ENCODE measurements at places on chromosomes 2 and 18.

DNA sequence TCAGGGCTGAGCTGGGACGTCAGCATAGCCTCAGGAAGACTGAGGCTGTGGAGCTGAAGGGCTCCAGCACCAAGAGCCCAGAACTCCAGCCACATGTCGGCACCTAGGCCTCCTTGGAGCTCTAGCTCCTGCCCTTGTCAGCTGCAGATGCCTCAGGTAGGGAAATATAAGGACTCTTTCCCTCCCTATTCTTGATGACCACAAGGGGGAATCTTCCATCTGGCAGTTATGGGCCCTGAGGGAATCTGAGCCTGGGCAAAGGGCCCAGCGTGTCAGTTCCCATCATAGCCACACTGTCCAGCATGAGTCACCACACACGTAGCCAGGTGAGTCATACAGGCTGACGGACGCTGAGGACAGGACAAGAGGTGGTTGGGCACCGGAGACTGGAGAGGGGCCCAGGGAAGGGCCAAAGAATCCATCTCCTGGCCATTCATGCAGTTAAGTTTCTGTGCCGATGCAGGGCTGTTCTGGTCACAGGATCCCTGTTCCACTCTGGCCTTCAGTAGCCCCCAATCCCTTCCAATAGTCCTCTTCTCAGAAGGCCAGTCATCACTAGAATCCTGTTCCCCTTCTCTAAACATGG lies 1.8 kb downstream of the MPV17 start:
- peak; percentile 99 for DNase-seq

DNA sequence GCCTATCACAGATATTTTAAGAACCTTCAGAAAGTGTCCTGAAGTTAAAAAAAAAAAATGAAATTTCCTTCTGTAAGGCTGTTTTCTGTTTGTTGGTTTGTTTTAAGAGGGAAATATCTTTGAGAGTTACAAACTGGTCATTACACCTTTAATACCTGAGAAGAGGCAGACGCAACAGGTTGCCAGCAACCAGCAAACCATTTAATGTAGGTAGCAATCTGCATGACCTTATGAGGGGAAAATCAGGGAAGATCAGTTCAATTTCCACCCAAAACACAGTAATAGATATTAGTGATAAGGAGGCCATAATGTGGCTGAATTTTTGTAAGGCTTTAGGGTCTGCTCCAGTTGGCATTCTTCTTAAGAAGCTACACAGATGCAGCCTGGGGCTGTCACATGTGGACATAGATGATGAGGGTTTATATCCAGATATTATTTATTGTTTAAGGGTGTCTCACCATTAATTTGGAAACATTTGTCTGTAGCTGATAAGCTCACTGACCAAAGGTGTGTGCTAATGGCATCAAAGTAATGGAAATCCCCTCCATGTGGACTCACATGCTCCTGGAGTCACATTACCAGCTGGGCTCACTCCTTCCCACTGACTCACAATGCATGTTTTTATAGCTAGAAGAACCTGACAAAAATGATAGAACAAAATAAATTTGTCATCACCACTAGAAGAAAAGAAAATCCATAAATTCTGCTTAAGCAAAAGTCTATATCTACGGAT lies 83.5 kb upstream of the DTNA start:
- DNase-seq = no peak

DNA sequence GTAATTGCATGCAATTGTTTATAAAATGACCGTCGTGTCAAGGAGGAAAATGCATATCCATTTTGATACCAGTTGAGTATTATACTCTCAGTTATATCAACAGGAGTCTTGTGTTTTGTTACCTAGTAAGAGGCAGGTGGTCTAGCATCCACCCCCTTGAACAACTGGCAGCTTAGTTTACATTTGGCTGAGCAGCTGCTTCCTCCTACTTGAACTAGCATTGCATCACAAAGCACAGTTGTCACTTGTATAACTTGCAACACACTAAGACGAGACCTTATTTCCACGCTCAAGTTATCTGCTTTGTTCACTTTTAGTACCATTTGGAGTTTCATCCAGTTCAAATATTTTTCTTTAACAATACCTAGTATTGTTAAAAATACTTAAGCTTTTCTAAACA lies 75.4 kb upstream of the UBE2E3 start:
- DNase-seq = no peak

DNA sequence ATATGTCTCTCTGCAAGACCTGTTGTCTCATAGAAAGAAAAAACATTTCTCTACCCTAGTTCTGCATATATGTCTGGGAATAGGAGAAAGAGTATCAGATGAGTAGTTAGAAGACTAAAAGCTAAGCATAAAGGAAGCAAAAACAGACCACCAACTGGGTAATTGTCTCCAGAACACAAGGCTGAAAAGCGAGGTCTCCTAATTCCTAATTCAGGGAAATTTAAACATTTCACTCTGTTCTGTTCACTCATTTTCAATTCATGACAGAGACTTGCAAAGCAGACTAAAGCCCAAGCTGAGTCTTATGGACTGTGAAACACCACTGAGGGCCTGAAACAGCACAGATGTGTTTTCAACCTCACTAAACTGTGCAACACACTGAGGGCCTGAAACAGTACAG lies 224.4 kb upstream of the TMEM200C start:
- DNase-seq = no peak

GRCh38 chr18:62165583-62165982 lies 21.3 kb downstream of the PIGN start:
- DNase-seq = no peak

GRCh38 chr2:201639205-201639604 lies 4.1 kb downstream of the TMEM237 start:
- no peak for DNase-seq

- DNase-seq = peak; percentile 38
Observed at GRCh38 chr2:84741182-84741822, 139.6 kb downstream of the TRABD2A start.

- DNase-seq = no peak
Observed at GRCh38 chr2:97969081-97970067, 26.4 kb downstream of the TMEM131 start.

GRCh38 chr18:76472829-76473228 lies 22.2 kb downstream of the ZNF516 start:
- no peak for DNase-seq

DNA sequence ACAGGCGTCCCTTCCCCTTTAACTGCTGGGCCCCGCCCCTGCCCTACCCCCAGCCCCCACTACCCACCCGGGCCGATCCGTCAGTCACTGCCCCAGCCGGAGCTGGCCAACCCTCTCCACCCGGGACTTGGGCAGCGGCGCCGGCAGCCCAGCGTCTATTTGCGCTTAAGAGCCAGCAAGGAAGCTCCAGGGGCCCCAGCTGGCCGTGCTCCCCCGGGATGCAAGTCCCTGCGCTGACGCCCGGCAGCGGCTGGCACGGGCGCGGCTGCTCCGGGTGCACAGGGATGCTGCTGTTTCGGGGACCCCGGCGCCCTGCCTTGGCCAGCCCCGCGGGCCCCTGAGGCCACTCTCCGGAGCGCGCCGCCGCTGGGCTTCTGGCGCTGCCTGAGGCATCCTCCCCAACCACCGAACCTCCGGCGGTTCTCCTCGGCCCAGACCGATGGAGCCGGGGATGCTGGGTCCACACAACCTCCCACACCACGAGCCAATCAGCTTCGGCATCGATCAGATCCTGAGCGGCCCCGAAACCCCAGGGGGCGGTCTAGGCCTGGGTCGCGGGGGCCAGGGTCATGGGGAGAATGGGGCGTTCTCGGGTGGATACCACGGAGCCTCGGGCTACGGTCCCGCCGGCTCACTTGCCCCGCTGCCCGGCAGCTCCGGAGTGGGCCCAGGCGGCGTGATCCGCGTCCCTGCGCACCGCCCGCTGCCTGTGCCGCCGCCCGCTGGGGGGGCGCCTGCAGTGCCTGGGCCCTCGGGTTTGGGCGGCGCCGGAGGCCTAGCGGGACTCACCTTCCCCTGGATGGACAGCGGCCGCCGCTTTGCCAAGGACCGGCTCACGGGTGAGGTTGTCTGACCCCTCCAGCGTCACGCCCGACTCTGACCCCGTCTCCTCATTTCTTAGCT lies at the start of gene TLX2:
TLX2 (plus strand) TSS at position 83 of the 903 bp plus-strand sequence; CDS start at position 440, 357 bp downstream.
- DNase-seq = no peak

DNA sequence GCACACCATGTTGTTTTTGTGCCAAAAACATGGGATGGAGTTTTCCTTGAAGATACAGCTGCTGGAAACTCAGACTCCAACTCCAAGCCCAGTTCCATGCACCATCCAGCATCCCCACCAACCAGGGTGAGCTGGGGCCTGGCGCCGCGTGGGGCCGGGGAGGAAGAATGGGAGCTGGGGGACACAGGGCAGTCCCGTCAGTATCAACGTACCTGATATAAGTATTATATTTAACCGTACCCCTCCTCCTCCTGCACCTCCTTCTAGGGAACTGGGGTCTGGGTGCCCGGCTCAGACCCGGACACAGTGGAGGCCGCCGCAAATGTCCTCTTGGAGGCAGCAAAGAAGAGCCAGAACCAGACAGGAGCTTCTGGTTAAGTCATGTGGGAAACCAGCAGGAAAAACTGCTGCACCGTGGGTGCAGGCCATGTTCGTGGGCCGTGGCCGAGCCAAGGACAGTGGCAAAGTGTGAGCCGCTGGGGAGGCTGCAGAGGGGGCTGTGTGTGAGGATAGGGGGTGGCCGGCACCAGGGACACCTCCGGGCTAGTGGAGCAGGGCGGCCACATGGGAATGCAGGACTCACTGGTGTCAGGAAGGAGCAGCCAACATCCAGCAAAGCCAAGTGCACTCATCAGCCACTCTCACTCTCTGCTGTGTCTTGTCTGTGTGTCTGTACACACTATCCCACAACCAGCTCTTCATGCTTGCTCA lies 112.6 kb downstream of the TMEM18 start:
- no peak for DNase-seq

GRCh38 chr2:28997237-28997846 lies 16.2 kb downstream of the TOGARAM2 start:
- DNase-seq = peak; percentile 25

- peak; percentile 61 for DNase-seq
Observed at GRCh38 chr18:77059294-77059916, 73.2 kb downstream of the MBP start.

- DNase-seq = peak; percentile 16
Observed at GRCh38 chr2:233209533-233210171, 41.8 kb upstream of the ATG16L1 start.

- no peak for DNase-seq
Observed at GRCh38 chr2:28710545-28710944, 41.1 kb upstream of the PPP1CB start.

- DNase-seq = no peak
Observed at GRCh38 chr2:212537726-212538304, 787 bp downstream of the ERBB4 start.

DNA sequence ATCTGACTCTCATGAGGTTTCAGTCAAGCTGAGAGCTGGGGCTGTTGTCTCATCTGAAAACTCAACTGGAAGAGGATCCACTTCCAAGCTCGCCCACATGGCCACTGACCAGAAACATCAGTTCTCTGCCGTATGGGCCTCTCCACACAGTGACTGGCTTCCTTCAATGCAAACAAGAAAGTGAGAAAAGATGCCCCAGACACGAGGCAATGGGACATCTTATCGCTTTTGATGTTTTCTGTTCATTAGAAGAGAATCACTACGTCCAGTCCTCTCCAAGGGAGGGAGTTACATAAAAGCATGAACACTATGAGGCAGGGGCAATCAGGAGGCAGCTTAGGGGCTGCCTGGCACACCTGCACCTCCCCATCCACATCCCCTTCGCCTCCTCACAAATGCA lies 307.1 kb upstream of the EPAS1 start:
- DNase-seq = no peak

DNA sequence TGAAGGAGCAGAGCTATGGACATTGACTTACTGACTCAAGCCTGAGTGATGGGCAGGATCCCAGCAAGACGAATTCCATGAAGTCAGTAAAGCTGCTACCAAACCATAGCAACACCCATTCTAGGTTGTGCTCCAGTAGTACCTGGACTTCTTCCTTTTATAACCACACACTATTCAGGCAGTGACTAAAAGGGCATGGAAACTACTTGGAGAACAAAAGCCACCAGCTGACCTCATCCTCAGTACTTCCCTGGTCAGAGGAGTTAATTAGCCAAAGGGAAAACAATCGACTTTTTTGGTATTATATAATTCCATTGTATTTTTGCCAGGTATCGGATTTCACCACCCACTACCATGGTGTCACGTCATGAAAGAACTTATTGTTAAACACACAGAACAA lies 237.1 kb downstream of the TTC32 start:
- DNase-seq = no peak

- peak; percentile 17 for DNase-seq
Observed at GRCh38 chr2:8030573-8031303, 651.1 kb upstream of the ID2 start.

DNA sequence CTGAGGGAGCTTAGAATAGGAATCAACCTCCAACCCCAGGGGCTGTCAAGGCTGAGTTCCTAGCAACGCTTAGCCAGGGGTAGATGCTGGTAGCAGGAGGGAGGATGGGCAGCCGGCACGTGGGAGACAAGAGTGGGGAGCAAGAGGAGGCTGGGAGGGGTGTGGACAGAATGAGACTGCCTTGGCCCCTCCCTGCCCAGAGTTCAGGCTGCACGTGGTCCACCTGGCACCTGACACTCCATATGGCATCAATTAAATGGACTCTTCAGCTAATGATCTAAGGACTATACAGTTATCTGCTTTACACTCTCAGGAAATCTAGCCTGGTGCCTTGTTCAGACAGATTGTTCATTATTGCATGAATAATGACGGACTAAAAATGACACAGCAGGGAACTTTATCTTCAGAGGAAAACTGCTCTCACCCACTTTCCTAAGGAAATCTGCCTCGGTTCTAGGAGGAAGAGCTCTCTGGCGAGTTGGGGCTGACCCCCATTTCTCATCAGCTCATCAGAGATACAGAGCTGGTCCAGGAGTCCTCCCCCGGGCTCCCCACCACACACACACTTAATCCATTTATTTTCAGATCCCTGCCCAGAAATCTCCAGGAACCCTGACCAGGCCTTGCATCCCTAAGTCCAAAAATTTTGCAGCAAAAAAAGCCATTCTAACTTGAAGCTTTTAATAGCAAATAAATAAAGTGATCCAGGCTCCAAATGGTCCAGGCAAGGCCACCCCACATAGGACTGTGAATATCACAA lies 102.1 kb upstream of the CDC42EP3 start:
- no peak for DNase-seq

- peak; percentile 82 for DNase-seq
Observed at GRCh38 chr18:48767090-48767690, 183.6 kb downstream of the SMAD7 start.

DNA sequence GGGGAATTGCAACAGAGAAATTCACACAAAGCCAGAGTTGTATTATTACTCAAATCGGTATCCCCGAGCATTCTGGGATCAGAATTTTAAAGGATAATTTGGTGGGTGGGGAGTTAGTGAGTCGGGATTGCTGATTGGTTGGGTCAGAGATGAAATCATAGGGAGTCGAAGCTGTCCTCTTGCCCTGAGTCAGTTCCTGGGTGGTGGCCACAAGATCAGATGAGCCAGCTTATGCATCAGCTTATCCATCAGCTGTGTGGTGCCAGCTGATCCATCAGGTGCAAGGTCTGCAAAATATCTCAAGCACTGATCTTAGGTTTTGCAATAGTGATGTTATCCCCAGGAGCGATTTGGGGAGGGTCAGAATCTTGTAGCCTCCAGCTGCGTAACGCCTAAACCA lies 34.3 kb upstream of the ITM2C start:
- peak; percentile 13 for DNase-seq

DNA sequence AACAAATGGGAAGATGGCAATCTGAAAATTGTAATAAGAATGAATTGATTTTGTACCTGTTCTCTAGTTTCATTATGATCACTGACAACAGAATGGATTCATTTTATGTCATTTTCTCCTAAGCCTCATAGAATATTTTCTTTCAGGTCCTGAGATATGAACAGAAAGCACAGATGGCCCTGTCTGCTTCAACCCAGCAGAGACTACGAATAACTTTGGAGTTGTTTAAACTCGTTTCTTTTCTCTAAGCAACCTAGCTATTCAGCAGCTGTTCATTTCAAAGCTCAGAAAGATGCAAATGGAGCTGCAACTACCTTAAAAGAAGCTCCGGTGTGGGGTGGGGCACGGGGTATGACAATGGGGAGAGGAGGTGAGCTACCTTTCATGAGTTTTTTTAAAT lies 124.9 kb downstream of the ALK start:
- no peak for DNase-seq
